ENCODE measurements at places on chromosomes 11 and 22. TPM values are rescaled to one million over a fixed set of nuclear protein-coding genes. Genes with fewer than 3 reads are reported as not detected.

SPA17 gene
- 4.7 TPM for total RNA-seq

MRGPRX3 gene
- total RNA-seq, result not detected

ACRV1 gene
- total RNA-seq, result not detected

RFPL2 gene
- total RNA-seq, result not detected

FOLH1 gene
- total RNA-seq, result 1.4 TPM

HBG2 gene
- not detected for total RNA-seq

PANX3 gene
- total RNA-seq, result not detected

SEZ6L gene
- total RNA-seq, result not detected

LDHA gene
- 477 TPM for total RNA-seq

TRIM64C gene
- not detected for total RNA-seq

SULT4A1 gene
- not detected for total RNA-seq

Measured in endothelial cell of umbilical vein (primary cell).